Suppressor macrophage (primary cell): ENCODE measurements at places on chromosomes 2 and 18.

DNA sequence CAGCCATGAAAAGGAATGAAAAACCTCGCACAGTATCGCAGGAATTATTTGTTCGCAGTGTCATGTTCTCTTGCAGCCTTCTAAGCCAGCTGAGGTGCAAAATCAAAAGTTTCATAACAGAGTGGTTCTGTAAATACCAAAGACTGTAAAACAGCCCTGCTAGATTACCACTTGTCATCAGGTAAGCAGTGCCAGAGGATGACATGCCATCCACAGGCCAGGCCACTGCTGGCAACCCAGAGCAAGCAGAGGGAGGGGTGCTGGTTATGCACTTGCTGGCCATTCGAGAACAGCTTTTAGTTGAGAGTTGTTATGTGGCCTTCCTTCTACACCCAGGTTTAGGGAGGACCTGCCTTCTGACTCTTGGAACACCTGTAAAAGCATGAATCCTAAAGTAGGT lies 114.3 kb upstream of the MGAT5 start:
- DNase-seq, result no peak

GRCh38 chr2:38030635-38031355 lies 45.2 kb downstream of the CYP1B1 start:
- DNase-seq, result peak; percentile 34

- no peak for DNase-seq
These were observed 67.8 kb downstream of the CWC22 start for GRCh38 chr2:179939259-179939658.

- DNase-seq, result peak; percentile 82
These were observed 26.7 kb upstream of the ACTR3 start for GRCh38 chr2:113863144-113863543.

GRCh38 chr2:157181234-157181633 lies 76.3 kb upstream of the GALNT5 start:
- DNase-seq, result no peak

- DNase-seq, result no peak
These were observed 50.4 kb upstream of the RAPH1 start for GRCh38 chr2:203585516-203585915.

DNA sequence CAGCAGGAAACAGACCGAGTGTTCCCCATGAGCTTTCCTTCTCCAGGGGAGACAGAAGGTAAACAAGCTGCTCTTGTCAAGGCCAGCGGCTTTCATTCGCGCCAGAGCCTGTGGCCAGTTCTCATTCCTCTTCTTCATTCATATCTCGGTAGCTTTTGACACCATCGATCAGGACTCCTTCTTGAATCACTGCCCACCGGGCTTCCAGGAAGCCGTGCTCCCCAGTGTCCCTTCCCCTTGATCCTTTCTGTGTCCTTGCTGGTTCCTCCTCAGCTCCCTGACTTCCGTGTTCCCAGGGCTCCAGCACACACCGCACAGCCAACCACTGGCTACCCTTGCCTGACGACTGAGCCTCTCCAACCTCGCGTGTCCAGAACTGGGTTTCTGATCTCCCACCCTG lies 14.1 kb downstream of the SLC66A3 start:
- DNase-seq, result no peak

- peak; percentile 85 for DNase-seq
These were observed 59.9 kb downstream of the SUMO1 start for GRCh38 chr2:202178346-202178958.

DNA sequence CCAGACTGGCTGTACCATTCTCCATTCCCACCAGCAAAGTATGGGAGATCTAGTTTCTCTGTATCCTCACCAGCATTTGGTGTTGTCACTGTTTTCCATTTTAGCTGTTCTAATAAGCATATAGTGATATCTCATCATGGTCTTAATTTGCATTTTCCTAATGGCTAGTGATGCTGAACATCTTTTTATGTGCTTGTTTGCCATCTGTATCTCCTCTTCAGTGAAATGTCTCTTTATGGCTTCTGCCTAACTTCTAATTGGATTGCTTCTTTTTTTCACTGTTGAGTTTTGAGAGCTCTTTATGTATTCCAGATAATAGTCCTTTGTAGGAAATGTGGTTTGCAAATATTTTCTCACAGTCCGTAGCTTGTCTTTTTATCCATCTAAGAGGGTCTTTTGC lies 18.9 kb upstream of the BIN1 start:
- no peak for DNase-seq

GRCh38 chr2:117359266-117359914 lies 455.1 kb upstream of the DDX18 start:
- no peak for DNase-seq

DNA sequence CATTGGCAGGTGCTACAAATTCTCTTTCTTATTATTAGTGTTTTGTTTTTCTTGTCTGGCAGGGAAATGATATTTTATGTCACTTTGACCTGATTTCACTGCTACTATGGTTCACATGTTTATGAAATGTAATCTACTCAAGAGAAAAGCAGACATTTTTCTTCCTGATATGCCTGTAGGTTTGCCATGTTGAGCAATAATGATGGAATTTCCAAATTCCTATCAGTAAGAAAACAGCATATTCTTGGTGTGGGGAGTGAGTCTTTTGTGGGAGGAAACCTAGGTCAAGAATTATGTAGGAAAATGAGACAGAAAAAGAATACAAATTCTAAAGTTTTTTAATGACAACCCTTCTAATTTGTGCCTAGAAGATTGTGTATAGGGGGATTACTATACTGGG lies 356.4 kb downstream of the SLC4A3 start:
- no peak for DNase-seq

- no peak for DNase-seq
These were observed 78.0 kb downstream of the BCL2L11 start for GRCh38 chr2:111198701-111199100.

DNA sequence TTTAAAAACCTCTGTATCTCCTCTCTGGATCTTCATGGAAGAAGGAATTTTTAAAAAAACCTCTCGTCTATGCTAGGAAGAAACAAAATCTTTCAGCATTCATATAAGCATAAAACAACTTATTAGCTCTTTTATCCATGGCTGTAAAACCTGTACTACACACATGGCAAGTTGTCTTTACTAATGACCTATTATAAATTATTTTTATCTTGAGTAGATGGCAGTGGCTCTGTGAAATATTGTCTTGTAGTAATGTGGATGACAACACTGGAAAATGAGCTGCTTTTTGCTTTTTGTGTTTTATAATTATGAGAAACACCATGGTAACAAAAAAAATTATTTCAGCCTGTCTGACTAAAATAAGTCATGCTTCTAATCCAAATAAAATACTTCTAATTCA lies 18.9 kb downstream of the PHLPP1 start:
- DNase-seq, result no peak

- DNase-seq, result no peak
These were observed 139.8 kb upstream of the TANK start for GRCh38 chr2:161020437-161020836.

- no peak for DNase-seq
These were observed 14.7 kb downstream of the RALB start for GRCh38 chr2:120267348-120267747.

- peak; percentile 92 for DNase-seq
These were observed 20.4 kb downstream of the MBP start for GRCh38 chr18:77111951-77112746.

GRCh38 chr18:9328776-9329175 lies 5.8 kb upstream of the TWSG1 start:
- DNase-seq, result no peak

DNA sequence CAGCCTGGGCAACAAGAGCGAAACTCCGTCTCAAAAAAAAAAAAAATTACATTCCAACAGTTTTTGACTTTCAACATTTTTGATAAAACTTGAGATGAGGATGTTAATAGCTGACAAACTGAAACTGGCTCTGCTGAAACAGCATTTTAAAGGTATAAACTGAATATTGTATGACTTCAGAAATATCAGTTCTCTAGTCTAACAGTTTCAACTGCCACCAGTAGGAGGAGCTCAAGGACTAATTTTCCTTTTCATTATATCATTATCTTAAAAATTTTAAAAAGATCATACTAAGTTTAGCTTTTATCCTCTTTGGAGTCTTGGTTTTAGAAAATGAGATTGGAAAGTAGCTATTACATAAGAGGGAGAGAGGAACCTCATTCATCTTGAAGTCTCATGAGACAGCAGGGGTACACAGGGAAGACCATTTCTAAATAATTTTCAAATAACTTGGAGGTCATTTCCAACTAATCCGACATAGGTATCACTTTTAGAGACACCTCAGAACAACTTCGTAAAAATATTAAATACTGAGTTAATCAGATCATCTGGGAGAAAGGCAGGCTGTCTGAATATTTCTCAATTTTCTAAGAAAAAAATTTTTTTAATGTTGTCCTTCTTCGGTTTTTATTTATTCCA lies 37.6 kb upstream of the MCM6 start:
- peak; percentile 67 for DNase-seq

DNA sequence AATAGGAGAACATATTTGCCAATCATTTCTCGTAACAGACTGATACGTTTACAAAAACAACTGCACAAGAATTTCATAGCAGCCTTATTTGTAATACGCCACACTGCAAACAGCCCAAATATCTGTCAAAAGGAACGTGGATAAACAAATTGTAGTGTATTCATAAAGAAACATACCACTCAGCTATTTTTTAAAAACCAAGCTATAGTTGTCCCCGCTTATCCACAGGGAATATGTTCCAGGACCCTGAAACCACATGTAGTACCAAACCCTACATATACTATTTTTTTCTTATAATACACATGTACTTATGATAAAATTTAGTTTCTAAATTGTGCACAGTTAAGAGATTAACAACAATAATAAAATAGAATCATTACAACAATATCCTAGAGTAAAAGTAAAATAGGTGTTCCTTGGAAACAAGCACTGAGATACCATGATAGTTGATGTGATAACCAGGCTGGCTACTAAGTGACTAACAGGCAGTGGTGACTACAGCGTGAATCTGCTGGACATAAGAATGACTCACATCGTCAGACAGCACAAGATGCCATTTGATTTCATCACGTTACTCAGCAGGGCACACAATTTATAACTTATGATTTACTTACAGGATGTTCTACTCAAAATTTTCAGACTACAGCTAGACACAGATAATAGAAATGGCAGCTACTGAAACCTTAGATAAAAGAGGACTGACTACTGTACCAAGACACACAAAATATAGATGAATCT lies 367.4 kb downstream of the NCKAP5 start:
- no peak for DNase-seq

- DNase-seq, result no peak
These were observed 1.7 kb downstream of the CDK15 start for GRCh38 chr2:201808027-201808426.

- no peak for DNase-seq
These were observed 957.0 kb downstream of the CPS1 start for GRCh38 chr2:211513446-211513845.

DNA sequence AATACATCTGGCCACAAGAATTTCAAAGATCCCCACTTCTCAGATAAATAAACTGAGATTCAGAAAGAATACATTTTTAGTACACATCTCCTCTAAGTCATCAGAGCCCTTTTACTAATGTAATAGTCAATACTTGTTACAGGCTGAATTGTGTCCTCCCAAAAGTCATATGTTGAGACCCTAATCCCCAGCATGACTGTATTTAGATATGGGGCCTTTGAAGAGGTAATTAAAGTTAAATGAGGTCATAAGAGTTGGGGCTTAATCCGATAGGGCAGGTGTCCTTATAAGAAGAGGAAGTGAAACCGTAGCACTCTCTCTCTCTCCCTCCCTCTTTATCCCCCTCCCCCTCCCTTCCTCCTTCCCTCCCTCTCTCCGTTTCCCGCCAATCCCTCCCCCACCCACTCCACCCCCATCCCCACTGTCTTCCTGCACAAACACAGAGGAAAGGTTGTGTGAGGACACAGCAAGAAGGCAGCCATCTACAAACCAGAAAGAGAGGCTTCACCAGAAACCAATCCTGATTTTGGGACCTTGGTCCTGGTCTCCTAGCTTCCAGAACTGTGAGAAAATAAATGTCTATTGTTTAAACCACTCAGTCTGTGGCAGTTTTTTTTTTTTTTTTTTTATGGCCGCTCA lies 66.6 kb upstream of the ZNF397 start:
- no peak for DNase-seq

GRCh38 chr2:9336576-9337314 lies 86.6 kb downstream of the ITGB1BP1 start:
- no peak for DNase-seq

- peak; percentile 81 for DNase-seq
These were observed 102.0 kb downstream of the SH3RF3 start for GRCh38 chr2:109230941-109231420.

DNA sequence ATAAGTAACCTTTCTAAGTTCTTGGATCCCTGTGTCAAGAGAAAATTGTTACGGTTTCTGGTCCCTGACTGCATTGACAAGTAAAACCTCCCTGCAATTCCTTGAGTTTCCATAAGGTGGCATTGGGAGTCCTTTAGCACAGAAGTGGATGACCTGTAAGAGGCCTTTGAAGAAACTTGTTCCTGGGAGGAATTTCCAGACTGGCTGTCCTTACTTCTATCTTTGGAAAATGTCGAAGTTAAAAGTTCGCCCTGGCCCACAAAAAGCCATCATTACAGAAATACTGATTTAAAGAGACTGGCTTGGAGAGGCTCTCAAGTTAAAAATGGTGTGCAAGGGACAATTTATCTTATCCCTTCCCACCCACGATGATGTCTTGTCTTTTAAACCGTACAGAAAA lies 218.4 kb downstream of the CDH20 start:
- DNase-seq, result peak; percentile 72

GRCh38 chr2:173058097-173058496 lies 17.5 kb upstream of the MAP3K20 start:
- no peak for DNase-seq

GRCh38 chr18:6614952-6615351 lies 114.6 kb upstream of the ARHGAP28 start:
- no peak for DNase-seq

DNA sequence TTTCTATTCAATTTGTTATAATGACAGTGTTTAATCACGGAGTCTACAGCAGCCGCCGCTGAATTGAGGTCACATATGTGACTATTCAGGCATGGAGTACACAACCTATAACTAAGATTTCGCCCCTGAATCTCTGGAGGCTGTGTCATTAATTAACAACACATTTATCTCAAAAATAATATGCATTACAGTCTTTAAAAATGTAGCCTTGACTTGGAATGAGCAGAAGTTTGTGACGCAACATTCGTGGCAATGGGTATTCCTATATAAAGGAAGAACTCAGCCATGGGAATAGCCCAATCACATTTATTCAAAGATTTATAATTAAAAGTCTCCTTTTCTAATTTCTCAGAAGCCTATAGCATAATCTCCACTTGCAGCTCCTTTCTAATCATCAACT lies 60.6 kb upstream of the LYPD1 start:
- no peak for DNase-seq

DNA sequence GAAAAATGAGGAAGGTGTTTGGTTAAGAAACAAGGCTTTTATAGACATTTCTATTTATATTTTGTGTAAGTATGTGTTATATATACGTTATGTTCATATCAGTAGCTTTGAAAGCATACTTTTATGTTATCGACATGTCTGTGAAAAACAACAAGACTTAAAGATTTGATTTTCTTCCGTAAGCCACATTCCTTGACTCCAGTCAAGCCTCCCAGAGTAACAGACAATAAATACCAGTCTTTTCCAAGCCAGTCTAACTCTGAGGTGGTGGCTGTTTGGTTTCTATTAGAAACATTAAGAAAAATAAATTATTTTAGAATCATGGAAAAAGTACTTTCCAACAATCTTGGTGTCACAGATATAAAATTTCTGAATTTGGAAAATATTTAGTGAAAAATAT lies 16.3 kb upstream of the ITGAV start:
- no peak for DNase-seq
